ENCODE measurements at places on chromosomes 1 and 21. TPM values are rescaled to one million over a fixed set of nuclear protein-coding genes. Genes with fewer than 3 reads are reported as not detected.

DNA sequence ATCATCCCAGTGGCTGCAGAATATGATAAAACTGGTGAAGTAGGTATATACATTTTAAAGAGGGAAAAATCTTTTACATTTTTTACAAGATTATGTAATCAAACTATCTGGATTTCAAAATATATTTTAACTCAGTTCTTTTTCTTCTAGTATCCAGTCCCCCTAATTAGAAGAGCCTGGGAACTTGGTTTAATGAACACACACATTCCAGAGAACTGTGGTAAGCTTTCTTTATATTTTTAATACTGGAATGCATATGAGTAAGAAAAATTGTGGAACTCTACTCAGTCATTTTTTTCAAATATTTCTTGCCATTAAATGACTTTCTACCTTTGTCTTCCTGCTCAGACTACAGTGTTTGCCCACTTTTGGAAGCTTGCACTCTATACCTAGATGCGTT lies 8.2 kb downstream of the ACADM start:
- no peak for DNase-seq

DNA sequence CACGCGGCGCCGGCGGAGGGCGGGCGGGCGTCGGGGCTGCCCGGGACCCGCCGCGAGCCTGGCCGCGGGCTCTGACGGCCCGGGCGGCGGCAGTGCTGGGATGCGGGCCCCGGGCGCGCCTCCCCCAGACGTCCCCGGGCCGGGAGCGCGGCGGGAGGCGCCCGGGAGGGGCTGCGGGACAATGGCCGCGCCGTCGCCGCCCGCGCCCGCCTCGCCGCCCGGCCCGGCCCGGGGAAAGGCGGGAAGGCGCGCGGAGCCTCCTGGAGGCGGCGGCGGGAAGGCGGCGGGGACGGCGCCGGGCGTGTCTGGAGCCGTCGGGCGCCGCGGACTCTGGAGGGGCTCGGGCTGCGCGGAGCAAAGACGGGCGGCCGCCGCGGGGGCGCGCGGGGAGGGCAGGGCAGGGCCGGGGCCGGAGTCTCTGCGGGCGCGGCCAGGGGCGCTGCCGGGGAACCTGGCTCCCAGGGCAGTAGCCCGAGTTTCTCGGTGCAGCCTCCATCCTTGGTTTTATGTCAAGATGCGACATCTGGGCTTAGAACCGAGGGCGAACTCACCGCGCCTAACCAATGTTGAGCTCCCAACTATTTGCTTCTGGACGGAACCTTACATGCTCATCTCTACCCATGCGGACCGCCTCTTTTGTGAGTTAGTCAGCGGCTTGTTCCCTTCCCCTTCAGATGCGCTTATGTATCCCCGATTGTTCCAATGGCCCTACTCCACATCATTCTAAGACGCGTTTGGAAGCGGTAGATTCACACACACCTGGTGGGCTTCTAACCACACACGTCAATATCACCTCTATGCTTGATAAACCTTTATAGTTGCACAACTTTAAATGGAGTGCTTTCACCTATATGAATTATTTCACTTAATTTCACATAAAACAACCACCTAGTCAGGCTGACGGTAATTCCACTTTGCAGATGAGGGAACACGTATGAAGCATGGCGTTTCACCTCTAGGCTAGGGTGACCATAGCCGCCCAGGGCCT lies 651 bp downstream of the ZBTB8A start:
- peak; percentile 15 for DNase-seq

DNA sequence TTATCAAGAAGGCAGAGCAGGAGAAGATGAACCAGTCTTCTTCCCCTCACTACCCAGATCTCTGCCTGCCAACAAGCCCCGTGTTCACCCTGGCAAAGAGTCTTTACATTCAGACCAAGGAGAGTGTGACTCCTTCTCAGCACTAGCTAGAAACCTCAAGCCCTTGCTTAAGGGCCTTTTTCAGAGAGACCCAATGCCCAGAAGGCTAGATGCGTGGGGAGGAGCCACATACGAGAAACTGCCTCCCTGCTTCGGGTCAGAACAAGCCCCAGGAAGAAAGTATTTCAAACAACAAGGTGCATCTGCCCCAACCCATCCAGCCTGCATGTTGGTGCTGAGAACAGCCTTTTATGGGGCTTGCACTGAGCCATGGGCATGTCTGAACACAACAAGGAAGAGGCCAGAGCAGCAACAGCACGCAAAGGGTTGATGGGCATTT lies 152.7 kb upstream of the CAMK1G start:
- DNase-seq: no peak

HUNK gene
- total RNA-seq: 1.8 TPM

DNA sequence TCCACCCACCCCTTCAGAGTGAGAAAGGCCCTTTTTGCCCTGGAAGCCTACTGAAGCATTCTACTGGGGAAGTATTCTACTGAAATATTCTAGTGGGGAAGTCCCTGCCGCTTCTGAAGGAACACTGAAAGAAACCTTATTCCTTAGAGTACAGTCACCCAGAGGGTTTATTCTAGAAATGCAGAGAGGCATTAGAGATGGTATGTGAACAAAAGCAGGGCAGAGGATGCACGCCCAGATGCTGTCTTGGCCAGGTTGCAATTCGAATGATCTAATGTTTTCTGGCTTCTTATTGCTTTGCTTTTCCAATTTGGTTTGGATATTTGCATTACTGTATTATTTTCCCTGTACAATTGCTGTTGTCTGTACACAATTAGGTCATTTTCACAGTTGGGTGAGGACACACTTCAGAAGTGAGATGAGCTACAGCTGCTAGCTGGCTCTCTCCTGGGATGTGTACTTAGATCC lies 37.1 kb downstream of the CCN1 start:
- DNase-seq: peak; percentile 70

DNA sequence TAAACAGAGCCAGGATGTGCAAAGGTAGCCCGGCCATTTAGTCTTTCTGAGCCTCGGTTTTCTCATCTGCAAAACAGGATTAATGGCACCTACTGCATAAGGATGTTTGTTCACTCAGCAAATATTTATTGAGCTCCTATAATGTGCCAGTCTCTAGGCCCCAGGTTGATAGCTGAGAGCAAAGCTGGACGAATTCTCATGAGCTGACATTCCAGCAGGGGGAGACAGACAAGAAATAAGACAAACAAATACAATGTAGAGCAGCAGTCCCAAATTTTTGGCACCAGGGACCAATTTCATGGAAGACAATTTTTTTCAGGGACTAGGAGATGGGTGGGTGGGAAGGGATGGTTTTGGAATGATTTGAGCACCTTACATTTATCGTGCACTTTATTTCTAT lies 74.3 kb upstream of the PAX7 start:
- peak; percentile 12 for DNase-seq

DNA sequence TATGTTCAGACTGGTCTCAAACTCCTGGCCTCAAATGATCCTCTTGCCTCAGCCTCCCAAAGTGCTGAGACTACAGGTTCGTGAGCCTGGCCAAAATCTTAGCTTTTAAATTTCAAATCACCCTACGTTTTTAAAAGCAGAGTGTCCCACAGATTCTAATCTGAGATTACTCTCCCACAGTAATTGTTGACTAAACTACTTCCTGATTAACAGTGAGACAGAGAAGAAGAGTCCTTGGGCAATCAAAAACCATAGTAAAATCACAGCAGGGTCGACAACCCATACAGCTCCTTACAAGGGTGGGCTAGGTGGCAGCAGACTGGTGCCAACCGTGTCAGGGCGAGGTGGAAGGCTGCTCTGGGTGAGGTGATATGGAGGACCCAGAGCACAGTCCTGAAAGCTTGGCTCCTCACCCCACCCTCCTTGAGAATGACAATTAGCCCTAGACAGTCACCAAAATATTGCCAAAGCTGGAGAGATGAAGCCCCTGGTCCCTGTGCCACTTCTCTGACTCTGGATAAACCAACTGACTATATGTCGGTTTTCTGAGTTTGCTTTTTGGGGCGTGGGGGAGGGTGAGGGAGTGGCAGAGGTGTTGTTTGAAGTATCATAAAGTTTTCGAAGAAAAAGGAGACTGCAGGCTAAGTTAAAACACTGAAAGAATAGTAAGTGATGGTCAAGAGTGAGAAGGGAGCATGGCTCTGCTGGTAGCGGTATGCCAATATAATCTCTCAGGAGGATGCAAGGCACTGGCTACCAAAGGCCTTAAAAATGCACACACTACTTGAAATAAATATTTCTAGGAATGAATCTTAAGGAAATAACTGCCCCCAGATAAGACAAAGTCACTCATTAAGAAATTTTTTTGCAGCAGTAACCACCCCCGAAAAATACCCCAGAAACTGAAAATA lies 86.8 kb downstream of the SLC45A1 start:
- DNase-seq: no peak

DNA sequence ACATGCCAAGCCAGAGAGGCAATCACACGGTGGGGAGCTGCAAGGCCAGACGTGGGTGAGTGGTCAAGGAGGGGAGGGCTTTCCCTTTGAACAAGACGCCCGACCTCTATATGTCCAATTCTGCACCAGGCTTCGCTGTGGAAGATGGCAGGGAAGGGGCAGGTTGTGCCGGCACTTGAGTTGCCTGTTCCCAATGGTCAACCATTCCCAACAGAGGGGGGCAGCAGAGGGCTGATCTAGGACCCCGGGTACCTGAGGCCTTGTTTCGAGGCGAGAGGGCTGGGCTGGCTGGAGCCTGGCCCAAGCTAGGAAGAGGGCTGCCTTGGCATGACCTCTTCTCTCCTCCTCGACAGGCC lies 64.9 kb downstream of the TMEM53 start:
- peak; percentile 50 for DNase-seq

Measured in renal cortical epithelial cell (primary cell).